GM23248 (cell line): ENCODE measurements at places on chromosomes 11 and 22. TPM values are rescaled to one million over a fixed set of nuclear protein-coding genes. Genes with fewer than 3 reads are reported as not detected.

OR52A1 gene
- not detected in 2 replicates for polyA plus RNA-seq

KRTAP5-9 gene
- polyA plus RNA-seq, result not detected in 2 replicates

OR52H1 gene
- not detected in 2 replicates for polyA plus RNA-seq

PDGFD gene
- 0.81 and 1.0 TPM in 2 replicates for polyA plus RNA-seq

RASGRP2 gene
- polyA plus RNA-seq, result 0.61 and 0.68 TPM in 2 replicates

OR4C16 gene
- not detected in 2 replicates for polyA plus RNA-seq

AHNAK gene
- 163 and 167 TPM in 2 replicates for polyA plus RNA-seq

LRP4 gene
- 1.4 and 2.0 TPM in 2 replicates for polyA plus RNA-seq

GPHA2 gene
- not detected in 2 replicates for polyA plus RNA-seq

FAM227A gene
- polyA plus RNA-seq, result 0.65 and 0.93 TPM in 2 replicates

CDK2AP2 gene
- polyA plus RNA-seq, result 54.1 and 55.2 TPM in 2 replicates

NFAM1 gene
- polyA plus RNA-seq, result not detected in 2 replicates

MCAT gene
- polyA plus RNA-seq, result 17.6 and 18.2 TPM in 2 replicates

KCNQ1 gene
- polyA plus RNA-seq, result not detected in 2 replicates

MMP8 gene
- not detected in 2 replicates for polyA plus RNA-seq

CDC45 gene
- 10.1 and 10.6 TPM in 2 replicates for polyA plus RNA-seq

KCTD17 gene
- 41.6 and 45.7 TPM in 2 replicates for polyA plus RNA-seq

TCN1 gene
- not detected in 2 replicates for polyA plus RNA-seq

VSIG10L2 gene
- not detected in 2 replicates for polyA plus RNA-seq

LMO2 gene
- polyA plus RNA-seq, result not detected in 2 replicates

EXT2 gene
- polyA plus RNA-seq, result 99.8 and 104 TPM in 2 replicates

OR4D10 gene
- not detected in 2 replicates for polyA plus RNA-seq

CRYBA4 gene
- polyA plus RNA-seq, result not detected in 2 replicates

TUB gene
- 3.3 and 3.8 TPM in 2 replicates for polyA plus RNA-seq

LSP1 gene
- 0.36 and 1.3 TPM in 2 replicates for polyA plus RNA-seq

OR51B5 gene
- not detected in 2 replicates for polyA plus RNA-seq

SYTL2 gene
- polyA plus RNA-seq, result 3.5 TPM in 2 replicates

OR10D3 gene
- not detected in 2 replicates for polyA plus RNA-seq

OR6X1 gene
- not detected in 2 replicates for polyA plus RNA-seq

TRAF6 gene
- 7.9 and 8.6 TPM in 2 replicates for polyA plus RNA-seq

MUC5AC gene
- polyA plus RNA-seq, result not detected in 2 replicates

C22orf42 gene
- polyA plus RNA-seq, result not detected in 2 replicates

OR51F2 gene
- not detected in 2 replicates for polyA plus RNA-seq

TSGA10IP gene
- not detected in 2 replicates for polyA plus RNA-seq

C1QTNF6 gene
- 8.9 and 9.8 TPM in 2 replicates for polyA plus RNA-seq

TMEM45B gene
- not detected in 2 replicates for polyA plus RNA-seq

CTR9 gene
- polyA plus RNA-seq, result 29.9 and 32.3 TPM in 2 replicates

NRIP3 gene
- 4.8 and 6.2 TPM in 2 replicates for polyA plus RNA-seq

HBG1 gene
- not detected in 2 replicates for polyA plus RNA-seq

ACTN3 gene
- not detected in 2 replicates for polyA plus RNA-seq

OR4C46 gene
- polyA plus RNA-seq, result not detected in 2 replicates

APOA4 gene
- not detected in 2 replicates for polyA plus RNA-seq

SYCE3 gene
- polyA plus RNA-seq, result 0.49 and 0.80 TPM in 2 replicates
